ENCODE measurements at places on chromosomes 5 and 9. TPM values are rescaled to one million over a fixed set of nuclear protein-coding genes. Genes with fewer than 3 reads are reported as not detected.

DNA sequence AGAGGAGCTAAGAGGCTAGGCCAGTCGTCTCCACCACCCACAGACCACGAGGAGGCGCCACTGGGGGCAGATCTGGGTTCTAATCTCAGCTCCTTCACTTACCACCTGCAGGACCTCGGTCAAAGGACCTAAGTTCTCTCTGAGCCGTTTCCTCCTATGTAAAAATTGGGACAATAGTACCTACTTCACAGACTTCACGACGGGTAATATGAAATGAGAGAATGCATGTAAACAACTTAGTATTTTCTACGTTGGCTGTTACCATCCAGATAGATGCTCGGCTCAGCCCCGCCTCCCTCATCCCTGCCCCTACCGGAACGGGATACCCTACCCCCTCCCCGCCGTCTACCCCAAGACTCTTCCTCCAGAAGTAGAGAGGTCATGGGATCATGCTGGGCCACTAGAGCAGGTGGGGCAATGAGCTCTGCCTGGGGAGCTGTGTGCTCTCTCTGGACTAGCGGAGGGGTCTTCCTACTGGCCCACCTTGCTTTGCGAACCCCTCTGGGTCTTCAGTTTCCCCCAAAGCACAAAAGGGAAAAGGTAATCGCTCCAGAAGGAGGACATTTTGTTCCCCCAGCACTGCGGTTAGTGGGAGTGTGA is 541 bp downstream of the GNPDA1 start:
- DNase-seq, result no peak

Gene SPINK13
- total RNA-seq, result not detected

Gene CHSY3
- total RNA-seq, result 3.6 TPM

- no peak for DNase-seq
Measured at GRCh38 chr5:158868546-158868945, 231.2 kb downstream of the EBF1 start.

Gene ISOC1
- 32.5 TPM for total RNA-seq

Gene TLR4
- total RNA-seq, result 0.78 TPM
